ENCODE measurements at places on chromosomes 7 and 10.

DNA sequence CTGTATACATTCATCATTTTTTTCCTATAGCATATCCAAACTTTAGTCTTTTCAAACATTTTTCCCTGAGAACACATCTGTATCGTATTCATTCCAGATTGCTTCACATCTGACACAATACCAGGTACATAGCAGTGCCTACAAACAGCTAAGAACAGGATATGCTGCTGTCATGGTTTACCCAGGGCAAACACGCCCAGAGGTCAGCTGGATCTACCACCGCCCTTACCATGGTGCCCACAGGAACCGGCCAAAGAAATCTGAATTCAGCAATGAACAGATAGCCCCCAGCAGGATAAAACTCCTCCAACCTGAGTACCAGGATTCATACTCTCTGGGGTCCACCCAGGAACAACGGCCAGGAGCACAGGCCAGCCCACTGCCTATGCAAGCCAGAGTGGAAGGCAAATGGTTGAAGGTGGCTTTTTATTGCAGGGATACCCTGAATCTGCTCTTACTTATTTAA lies 43.0 kb downstream of the TNS3 start:
- no peak for DNase-seq

DNA sequence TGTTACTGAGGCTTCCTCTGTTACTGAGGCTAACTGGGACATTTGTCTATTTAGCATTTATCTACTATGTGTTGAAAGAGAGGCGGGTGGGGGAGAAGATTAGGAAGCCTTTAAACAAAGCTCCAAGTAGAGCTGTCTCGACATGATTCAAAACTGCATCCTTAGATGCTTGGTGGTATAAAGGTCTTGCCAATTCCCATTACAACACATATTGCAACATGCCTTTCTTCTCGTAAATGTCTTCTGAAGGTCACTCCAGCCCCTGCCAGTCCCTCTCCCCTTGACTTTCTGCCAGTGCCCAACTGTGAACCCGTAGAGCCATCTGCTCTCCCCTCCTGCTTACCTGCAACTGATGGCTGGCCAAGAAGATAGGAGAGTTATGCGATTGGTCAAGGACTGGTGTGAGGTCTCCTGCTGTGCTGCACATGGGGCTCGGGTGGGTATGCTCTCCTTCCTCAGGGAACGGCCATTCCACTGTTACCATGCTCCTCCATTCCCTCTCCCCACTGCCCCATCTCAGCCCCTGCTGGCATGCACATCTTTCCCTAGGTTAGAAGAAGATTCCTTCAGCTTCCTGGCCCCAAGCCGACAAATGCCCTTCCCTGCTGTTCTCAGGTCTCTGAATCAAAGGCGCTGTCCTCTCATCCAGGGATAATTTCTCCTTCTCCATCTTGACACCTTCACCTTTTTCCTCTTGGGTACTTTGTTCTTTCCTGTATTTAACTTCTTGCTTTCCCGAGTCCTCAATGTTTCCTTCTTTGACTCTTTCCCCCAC lies 43.6 kb upstream of the ZNF32 start:
- DNase-seq: no peak

DNA sequence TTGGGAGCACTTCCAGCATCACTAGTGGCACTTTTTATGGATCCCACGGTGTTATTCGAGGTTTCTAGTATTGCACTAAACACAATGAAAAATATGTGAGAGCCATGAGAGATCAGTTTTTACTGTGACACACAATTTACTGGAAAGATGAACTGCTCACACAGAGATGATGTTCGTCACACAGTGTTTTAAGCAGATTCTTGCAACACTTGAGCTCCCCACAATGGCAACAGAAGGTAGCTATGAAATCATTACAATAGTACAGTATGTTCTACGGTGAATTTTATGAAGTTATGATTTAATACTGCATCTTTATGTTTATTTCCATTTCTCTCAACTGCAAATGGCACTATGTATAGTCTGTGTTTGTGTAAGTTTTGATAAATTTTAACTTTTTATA lies 27.4 kb upstream of the ENTPD1 start:
- no peak for DNase-seq

DNA sequence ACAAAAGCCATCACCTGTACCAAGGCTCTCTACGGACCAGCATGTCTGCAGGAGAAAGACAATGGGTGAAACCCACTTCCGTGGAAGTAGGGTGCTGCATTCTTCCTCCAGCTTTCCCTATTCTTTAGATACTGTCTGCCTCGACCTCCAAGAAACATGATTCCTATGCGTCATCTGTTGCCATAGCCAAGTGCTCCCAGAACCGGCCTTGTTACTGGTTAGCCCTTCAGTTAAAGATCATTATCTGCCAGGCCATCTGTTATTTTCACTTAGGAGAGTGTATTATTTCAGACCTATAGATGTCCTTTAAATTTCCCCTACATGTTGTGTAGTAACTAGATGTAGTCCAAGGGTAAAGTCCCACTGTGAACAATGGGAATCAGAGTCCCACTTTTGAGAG lies 89.0 kb upstream of the KIAA1217 start:
- DNase-seq: no peak

DNA sequence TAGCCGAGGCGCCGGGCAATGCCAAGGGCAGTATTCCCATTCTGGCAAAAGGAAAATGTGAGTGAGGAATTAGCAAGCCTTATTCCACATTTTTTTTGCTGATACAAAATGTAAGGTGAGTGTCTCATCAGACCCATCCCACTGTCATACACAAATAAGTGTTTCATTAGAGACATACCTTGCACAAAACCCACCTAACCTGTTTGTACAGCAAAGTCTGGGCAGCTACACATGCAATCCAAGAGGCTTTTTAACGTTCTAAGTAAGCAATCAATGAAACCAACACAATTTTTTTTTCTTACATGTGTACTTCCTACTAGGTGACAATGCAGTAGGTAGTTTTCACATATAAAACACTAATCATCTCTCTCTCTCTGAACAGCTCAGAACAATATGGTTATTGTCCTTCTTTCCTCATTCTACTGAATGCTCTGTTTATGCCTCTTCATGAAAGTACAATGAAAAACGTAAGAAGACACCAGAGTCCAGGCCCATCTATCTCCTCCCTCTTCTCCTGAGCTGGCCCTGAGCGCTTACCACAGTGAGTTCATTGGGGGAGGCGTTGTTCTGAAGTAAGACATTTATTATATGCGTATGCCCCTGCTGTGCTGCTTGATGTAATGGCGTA lies 217.2 kb downstream of the ANK3 start:
- no peak for DNase-seq

DNA sequence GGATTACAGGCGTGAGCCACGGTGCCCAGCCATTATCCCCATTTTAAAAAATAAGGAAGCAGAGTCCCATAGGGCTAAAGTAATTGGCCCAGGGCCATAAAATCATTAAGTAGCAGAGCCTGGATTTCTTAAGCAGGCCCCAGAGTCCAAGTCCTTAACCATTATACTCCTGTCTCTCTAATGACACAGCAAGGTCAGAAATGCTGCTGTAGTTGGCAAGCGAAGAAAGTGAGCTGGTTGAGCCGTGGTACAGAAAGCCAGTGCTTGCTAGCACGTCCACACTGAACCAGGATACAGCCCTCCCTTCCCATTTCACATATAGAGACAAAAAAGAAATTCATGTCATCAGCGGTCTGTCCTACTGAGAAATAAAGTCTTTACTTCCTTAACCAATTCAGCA lies 562.7 kb downstream of the GALNT17 start:
- DNase-seq: no peak

DNA sequence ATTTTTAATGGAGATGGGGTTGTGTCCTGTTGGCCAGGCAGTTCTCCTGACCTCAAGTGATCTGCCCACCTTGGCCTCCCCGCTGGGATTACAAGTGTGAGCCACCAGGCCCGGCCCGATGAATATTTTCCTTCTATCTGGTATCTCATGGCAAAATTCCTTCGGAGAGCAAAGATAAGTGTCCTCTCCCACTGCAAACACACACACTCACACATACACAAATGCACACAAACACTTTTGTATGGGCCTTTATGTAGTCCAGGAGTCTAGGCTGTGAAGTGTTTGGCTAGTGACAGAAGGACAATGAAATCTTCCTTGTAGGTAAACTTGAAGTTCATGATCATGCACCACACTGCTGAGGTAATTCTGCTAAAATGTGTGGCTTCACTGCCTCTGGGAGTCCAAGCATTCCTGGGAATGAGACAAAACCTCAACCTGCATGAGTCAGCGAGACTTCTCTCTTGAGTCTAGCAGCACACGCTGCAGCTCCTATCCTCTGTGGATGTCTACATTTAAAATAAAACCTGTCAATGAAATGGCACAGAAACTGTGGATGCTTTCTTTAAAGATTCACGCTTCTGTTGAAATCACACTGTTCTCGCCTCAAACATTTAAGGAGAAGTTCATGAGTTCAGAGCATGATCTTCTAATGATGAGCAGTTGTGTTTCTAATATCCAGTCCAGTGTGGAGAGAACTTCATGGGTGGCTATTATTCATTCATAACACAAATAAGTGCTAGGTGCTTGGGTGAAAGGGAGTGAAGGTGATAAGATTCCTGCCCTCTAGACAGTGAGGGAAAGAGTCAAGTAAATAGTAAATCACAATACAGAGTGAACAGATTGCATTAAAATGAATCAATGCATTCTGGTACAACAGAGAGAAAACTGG lies 96.5 kb downstream of the NRP1 start:
- DNase-seq: no peak

DNA sequence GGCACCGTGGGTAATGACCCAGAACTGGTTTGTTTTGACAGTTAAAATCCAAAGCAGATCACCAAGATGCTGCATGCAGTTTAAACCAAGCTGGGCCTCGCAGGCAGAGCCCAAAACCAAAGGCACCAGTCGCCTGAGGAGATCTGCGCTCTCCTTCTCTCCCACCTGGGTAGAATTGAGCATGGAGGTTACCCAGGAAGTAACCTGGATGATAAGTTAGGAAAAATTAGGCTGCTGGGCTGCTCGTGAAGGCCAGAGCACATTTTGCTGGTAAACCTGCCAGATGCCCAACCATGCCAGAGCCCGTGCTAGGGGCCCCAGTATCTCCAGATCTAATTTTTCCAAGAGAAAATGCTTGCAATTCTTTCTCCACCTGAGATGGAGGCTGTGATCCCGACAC lies 388.3 kb upstream of the MGMT start:
- DNase-seq: no peak

- DNase-seq: no peak
Observed at GRCh38 chr7:130986261-130986690, 252.3 kb upstream of the KLF14 start.

DNA sequence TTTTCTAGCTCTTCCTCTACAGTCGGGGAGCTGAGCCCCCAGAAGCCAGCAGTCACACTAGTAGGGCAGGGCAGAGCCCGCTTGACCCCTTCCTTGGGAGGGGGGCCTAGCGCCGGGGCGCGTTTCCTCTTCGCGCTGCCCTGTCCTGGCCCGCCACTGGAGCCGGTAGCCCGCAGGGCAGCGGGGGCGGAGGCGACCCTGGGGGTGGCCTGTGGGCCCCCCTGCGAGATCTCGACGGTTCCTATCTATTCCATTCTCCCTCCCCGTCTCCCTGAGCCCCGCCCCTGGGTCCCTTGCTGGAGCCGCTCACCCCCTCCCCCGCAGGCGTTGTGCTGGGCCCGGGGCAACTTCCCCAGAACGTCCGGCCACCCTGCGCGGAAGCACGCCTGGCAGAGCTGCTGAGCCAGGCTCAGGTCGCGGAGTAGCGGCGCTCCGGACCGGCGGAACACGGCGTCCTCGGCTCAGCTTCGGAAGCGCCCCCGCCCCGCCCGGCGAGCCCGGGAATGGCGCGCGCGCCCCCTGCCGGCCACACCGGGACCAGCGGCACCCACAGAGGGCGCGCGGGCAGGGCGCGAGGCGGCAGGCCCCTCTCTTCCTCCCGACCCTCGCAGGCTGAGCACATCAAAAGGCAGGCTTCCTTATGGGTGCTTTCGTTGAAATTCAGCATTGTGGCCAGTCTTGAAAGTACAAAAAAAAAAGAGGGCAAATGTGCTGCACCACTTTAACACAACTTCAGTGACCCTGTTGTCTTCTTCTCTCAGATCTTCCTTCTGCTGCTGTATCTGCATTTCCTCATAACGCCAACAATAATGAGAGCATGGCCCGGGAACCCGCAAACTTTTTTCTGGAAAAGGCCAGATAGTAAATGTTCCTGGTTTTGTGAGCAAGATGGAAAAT lies 327.6 kb downstream of the TNS3 start:
- DNase-seq: no peak

DNA sequence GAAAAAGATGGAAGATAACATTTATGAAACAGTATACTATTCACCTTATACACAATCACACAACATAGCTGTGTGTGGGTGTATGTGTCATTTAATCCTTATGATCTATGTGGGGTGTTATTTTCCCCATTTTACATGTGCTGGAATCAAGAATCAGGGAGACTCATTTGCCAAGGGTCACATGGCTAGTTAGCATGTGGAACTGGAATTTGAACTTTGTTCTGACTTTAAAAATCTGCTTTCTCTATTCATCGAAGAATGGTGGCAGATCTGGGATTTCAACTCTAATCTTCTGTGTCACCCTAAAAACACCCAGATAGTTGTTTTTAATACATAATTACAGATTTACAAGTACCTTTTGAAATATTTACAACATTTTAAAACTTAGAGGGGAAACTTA lies 65.2 kb downstream of the ADAM22 start:
- no peak for DNase-seq

DNA sequence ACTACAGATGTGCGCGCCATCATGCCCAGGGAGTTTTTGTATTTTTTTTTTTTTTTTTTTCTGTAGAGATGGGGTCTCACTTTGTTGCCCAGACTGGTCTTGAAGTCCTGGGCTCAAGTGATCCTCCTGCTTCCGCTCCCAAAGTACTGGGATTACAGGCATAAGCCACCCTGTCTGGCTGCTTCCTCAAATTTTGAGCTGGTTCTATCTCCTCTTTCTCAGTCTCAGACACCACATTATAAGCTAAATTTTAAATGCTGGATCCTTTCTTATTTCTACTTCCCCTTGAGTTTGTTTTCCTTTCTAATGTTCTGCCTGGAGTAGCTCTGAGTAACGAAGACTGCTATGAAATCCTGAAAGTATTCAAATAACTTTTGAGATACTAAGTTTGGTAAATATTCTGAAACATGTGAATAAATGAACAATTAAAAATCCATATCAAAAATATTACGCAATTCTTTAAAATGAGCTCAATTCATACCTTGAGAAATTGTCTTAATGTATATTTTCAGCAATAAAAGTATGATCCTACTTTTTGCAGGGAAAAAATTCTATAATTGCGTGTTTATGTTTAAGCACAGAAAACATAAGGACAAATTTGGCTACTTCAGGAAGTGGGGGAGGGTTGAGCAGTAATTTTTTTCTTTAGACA lies 15.0 kb downstream of the TCAF1 start:
- no peak for DNase-seq

- DNase-seq: no peak
Observed at GRCh38 chr10:14556285-14556956, 218.3 kb downstream of the FAM107B start.

DNA sequence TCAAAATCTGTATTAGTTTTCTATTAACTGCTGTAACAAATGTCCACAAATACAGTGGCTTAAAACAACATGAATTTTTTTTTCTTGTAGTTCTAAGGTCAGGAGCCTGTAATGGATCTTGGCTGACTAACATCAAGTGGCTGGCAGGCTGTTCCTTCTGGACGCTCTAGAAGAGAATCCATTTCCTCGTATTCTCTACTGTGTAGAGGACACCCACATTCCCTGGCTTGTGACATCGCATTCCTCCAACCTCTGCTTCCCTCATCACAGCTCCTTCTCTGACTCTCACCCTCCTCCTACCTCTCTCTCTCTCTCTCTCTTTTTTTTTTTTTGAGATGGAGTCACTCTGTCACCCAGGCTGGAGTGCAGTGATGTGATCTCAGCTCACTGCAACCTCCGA lies 4.8 kb upstream of the CALHM1 start:
- DNase-seq: no peak
